AG08396 (cell line): ENCODE measurements at places on chromosomes 4 and X.

- DNase-seq, result no peak
Observed at GRCh38 chr4:115053313-115053712, 60.1 kb downstream of the NDST4 start.

GRCh38 chr4:168739886-168740285, 243.0 kb downstream of the PALLD start:
- no peak for DNase-seq

GRCh38 chr4:75584067-75584466, 28.2 kb downstream of the ODAPH start:
- DNase-seq, result no peak

- DNase-seq, result no peak
Observed at GRCh38 chrX:24243692-24244091, 70.2 kb downstream of the SUPT20HL2 start.

- DNase-seq, result peak; percentile 86
Observed at GRCh38 chrX:53317365-53318069, 36.1 kb upstream of the IQSEC2 start.
